Daoy (cell line): ENCODE measurements at places on chromosomes 13 and 19.

- no peak for DNase-seq
Observed at GRCh38 chr13:26551255-26551860, 6.1 kb upstream of the WASF3 start.

DNA sequence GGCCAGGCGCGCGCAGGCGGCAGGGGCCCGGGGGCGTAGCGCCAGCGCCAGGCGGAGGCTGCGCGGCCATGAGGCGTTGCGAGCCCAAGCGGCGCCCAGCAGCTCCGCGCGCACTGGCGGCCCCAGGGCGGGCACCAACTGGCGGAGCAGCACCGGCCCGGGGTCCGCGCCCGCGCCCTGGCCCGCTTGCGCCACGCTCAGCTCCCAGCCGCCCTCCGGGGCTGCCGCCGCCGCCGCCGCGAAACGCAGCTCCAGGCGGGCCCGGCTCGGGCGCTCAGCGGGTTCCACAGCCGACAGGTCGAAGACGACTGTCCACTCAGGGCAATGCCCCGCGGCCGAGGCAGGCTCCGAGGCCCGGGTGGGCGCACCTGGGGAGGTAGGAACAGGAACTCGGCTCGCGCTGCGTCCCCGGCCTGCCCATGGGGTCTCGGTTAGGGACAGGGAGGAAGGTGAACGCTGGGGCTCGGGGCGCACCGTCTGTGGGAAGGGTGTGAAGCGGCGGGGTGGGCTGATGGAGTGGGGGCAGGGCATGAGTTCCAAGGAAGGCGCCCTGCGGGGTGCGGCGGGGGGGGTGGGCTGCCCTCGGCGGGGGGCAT, 26.8 kb downstream of the CERS1 start:
- DNase-seq, result no peak

DNA sequence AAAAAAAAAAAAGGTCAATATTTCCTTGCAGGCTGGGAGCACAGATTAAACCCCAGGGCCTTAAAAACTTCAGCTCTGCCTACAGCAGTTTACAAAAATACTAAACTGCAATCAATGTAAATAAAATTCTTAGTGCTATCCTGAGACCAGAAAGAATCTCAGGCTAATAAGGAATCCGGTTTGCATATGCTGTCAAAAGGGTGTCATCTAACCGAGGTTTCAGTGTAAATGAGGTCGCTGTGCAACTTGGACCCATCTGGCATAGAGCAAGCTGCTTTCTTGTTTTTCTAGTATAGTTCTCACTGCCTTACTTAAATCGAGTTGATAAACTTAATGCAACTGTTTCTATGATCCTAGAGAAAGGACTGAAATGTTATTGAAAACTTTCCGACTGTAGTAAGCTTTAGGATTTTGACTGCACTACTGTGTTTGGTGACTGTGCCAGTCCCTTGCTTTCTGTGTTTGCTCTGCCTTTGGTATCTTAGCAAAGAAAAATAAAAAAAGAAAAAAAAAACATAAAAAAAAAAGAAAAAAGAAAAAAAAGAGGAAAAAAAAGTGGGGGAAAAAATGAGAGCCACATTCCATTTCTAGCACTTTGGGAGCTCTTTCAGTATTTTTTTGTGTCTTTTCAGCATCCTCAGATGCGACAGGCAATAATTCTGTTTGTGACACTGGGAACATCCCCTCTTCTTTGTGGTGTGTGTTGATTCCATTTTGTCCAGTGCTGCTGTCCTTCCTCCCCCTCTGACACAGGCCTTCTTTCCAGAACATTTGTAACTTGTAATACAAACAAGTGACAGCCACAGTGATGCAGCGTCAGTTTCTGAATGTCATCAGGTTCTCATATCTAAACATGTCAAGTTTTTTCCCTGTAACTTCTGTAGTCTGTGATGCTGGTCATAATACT, 340.5 kb downstream of the ZNF536 start:
- DNase-seq, result no peak

- DNase-seq, result no peak
Observed at GRCh38 chr13:37481011-37481884, 117.3 kb downstream of the POSTN start.

DNA sequence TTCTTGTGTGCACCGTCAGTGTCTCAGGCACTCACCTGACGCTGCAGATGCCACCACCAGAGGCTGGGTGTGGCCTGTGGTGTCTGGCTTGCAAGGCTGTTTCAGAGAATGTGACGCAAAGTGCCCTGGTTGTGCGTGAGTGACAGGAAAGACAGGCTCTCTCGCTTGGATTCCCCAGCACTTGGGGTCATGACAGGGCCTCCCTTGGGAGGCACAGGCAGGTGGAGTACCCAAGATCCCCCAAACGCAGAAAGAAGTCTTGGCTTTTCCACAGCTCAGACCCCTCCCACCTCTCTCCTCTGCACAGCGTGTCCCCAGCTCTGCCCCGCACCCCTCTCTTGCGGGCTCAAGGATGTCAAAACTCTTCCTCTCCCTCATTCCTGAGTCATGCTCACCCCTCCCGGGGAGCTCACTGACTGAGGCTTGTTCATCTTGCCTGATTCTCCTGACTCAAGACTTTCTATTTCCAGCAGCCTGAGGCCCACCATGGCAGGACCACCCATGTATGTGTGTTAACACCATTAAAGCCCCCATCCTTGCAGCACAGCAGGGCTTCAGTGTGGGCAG, 21.0 kb downstream of the DHX34 start:
- DNase-seq, result peak; percentile 32
